LNCaP clone FGC (cell line): ENCODE measurements at places on chromosomes 12 and 14.

DNA sequence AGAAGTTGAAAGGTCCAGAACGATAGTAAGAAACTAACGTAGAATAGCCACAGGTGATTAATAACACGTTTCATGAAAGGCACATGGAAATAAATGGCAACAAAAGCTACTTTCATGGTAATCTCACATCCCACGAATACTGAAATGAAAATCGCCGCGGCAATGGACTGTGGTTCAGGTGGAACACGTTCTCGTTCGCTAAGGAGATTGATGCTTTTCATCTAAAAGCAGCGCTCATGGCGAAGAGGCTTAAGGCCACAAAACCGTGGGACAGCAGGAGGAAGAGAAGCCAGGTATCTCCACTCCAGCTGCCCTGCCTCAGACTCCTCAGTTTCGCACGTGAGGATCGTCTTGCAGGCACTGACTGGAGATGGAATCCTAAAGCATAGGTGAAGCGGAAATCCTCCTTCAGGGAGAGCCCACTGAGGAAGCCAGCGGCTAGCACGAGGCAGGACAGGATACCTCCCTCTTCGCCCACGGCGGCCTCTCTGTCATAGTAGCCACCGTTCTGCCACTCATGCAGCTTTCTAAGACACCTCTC, 696 bp upstream of the GPHN start:
- DNase-seq = peak; percentile 13

- DNase-seq = no peak
These were observed 154.2 kb downstream of the PCNX1 start for GRCh38 chr14:71061458-71061857.

- DNase-seq = no peak
These were observed 60.8 kb downstream of the NDUFA12 start for GRCh38 chr12:94942663-94943062.

DNA sequence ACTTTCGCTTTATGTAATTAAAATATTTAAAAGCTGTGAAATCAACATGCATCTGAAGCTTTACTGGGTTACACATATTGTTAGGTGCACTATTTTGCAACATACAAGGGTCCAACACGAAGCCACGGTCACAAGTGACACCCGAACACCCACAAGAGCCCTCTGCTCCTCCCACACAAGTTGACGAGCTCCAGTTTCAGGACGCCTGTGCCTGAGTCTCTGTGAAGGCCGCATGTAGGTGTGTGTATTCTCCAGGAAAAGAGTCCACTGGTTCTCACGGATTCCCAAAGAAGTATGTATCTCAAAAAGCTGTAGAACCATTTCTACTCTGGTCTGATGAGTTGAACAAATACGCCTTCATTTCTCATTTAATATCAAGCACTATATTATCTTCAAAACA, 12.0 kb downstream of the SLC15A4 start:
- DNase-seq = no peak

GRCh38 chr12:45089411-45090075, 38.6 kb upstream of the DBX2 start:
- DNase-seq = no peak

- DNase-seq = no peak
These were observed 85.1 kb upstream of the DAAM1 start for GRCh38 chr14:59103396-59103795.

GRCh38 chr14:32648434-32648833, 290.2 kb upstream of the NPAS3 start:
- peak; percentile 88 for DNase-seq

DNA sequence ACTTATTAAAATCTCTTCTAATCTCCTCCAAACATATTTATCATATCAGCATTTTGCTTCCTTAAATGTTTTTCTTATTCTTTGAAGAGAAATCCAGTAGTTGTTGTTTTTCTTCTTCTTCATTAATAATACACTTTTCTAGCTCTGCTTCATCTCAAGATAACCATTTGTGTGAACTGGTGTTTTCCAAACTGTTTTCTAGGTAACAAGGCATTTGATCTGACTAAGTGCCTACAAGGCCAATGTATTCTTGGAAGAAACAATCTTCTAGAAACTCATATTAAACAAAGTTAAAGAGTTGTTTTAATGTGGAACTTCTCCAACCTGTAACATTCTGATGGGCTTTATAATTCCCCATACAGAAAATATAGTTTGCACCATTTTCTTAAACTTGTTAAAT, 30.8 kb upstream of the IFNG start:
- no peak for DNase-seq

GRCh38 chr14:21711360-21711961, 37.8 kb upstream of the OR4E1 start:
- DNase-seq = no peak

DNA sequence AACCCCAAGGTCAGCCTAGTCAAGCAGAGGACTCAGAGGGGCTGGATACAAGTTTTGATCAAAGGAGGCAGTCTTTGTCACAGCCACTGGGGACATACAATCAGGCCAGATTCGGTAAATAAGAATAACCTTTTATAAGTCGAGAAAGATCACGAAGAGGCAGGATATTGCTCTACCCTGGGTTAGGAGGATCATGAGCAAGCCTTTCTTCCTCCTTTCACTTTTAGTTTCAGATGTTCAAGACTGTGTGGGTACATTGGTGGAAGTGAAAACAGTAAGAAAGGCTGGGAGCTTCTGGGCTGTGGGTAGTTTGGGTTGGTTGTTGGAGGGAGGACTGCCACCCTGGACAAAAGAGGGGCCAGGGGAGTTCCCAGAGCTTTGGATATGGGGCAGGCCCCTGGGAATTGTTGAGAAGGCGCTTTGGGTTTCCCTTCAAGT, 127.7 kb downstream of the SNAPC1 start:
- DNase-seq = no peak

GRCh38 chr12:43789941-43790340, 16.2 kb downstream of the TWF1 start:
- no peak for DNase-seq

GRCh38 chr12:5624486-5625272, 192.8 kb downstream of the NTF3 start:
- no peak for DNase-seq

DNA sequence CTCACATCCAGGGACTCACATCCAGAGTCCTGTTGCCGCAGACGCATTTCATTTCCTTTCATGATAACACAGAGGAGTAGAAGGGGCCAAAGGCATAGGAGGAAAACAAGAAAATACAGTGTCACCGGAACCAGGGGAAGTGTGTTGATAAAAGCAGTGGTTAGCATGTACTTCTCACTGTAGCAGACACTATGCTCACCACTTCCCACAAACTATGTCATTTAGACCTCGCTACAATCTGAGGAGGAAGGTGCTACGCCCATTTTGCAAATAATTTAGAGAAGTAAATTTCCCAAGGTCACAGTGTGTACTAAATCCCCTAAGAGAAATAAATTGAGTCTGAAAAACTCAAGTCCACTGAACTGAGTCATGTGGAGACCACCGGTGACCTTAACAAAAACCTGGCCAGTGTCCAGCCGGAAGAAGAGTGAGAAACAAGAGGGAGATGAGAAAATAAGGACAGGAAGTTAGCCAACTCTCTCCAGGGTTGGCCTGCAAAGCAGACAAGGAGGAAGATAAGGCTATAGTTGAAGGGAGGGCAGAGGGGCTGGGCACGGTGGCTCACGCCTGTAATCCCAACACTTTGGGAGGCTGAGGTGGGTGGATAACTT, 25.8 kb upstream of the TMCC3 start:
- DNase-seq = no peak

- DNase-seq = no peak
These were observed 473.4 kb upstream of the LMO3 start for GRCh38 chr12:17079251-17079909.

DNA sequence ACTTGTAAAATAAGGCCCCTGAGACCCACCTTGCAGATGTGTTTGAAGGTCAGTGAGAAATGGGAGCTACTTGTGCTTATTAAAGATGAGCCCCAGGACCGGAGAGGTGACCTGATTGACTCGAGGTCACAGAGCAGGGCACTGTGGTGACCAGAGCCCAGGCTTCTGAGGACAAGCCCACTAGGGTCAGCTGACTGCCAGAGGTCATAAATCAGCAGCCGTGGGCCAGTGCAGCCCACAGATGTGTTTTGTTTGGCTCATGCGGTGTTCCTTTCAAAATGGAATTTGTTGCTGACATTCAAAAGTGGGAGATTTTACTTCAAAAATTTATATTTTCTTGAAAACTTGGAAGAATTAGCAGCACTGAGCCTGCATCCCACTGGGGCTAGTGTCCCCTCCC, 24.5 kb downstream of the JDP2 start:
- DNase-seq = no peak

DNA sequence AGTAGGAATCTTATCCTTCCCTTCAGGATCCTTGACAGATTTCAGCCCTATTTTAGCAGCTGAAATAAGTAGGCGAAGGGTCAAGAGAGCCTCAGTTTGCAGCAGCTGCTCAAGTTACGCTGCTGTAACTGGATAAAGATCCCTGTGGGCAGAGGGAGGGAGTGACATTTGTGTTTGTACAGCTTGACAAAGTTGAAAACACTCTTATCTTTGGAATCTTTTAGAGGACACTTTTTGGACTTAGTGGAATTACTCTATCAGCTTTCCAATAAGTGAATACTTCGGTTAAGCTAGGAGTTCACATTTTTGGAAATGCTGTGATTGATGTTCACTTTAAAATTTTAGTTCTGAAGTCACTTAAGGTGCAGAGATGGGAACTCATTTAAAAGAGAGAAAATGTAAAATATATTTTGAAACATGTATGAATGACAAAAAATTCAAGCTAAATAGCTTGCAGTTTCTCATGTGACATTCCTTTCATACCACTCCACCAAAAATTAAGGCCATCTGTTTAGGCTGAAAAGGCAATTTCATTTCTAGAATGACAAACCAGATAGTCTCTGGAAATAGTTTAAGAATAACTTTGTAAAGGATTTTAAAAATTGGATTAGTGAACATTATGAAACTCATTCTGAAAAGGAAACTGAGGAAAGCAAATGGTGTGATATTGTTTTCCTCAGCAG, 55.2 kb downstream of the SLC38A4 start:
- no peak for DNase-seq

DNA sequence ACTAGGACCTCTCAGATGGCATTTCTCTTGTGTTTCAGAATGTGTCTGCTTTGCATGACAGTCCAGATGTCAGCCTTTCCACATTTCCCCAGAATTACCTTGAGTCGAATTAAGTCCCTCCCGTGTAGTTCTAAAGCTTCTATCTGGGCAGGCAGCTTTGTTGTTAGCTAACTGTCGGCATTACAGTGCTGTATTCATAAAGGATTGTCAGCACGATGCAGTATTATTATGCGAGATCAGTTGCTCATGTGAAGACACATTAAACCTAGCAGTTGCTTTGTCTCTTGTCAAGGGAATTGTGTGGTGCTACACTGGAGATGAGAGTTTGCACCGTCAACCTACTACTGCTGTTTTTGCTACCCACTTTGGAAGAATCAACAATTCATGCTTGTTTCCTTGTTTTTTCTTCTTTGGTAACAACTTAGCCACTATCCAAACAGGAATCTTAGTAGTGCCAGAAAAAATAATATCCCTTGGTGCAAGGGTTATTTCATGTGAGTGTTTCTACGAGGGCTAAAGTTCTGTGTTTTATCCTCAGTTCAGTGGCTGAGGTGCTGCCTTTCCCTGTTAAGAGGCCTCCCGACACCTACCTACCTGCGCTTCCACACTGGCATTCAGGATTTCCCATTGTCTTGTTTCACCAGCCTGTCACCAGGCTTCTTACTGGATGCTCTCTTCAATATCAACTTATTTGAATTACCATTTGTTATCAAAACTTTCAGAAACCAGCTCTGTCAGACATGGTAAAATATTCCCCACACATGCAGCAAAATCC, 297.9 kb upstream of the G2E3 start:
- no peak for DNase-seq

- no peak for DNase-seq
These were observed 123.2 kb downstream of the GXYLT1 start for GRCh38 chr12:42021469-42021868.

- DNase-seq = no peak
These were observed 180.3 kb downstream of the HELB start for GRCh38 chr12:66482351-66483203.

GRCh38 chr12:83559650-83560049, 872.9 kb downstream of the TMTC2 start:
- no peak for DNase-seq

- no peak for DNase-seq
These were observed 51.2 kb downstream of the TMEM30B start for GRCh38 chr14:61229981-61230380.

GRCh38 chr12:121915841-121916321, 2.5 kb upstream of the CFAP251 start:
- DNase-seq = no peak

DNA sequence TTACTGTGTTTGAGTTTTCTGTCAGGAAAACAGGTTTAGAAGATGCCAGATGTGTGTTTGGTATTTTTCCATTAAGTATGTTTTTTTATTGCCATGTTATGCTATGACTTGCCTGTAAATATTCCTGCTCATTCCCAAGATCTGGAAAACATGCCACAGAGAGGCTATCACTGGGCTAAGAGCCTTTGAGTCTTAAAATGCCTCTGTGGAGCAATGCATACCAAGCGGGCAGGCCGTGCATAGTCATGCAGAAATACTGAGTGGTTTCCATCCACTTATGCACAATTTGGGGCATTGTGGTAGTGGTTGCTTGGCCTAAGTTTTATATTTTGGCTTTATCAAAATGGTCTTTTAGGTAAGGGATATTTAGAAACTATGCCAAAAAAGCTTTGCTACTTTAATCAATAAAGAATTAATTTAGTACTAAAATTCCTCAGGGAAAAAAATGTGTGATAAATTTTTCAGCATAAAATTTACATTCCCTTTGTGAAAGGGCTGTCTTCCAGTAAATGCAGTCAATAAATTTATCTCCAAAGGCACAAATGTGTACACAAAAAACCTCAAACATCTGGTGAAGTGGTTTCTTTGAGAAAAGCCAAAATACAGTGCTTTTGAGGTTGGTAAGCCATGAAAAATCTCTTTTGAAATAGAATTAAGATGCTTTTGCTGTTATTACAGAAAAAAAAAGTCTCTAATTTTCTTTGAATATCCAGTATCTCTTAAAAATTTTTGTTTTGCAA, 341.3 kb upstream of the FBXO33 start:
- DNase-seq = no peak

DNA sequence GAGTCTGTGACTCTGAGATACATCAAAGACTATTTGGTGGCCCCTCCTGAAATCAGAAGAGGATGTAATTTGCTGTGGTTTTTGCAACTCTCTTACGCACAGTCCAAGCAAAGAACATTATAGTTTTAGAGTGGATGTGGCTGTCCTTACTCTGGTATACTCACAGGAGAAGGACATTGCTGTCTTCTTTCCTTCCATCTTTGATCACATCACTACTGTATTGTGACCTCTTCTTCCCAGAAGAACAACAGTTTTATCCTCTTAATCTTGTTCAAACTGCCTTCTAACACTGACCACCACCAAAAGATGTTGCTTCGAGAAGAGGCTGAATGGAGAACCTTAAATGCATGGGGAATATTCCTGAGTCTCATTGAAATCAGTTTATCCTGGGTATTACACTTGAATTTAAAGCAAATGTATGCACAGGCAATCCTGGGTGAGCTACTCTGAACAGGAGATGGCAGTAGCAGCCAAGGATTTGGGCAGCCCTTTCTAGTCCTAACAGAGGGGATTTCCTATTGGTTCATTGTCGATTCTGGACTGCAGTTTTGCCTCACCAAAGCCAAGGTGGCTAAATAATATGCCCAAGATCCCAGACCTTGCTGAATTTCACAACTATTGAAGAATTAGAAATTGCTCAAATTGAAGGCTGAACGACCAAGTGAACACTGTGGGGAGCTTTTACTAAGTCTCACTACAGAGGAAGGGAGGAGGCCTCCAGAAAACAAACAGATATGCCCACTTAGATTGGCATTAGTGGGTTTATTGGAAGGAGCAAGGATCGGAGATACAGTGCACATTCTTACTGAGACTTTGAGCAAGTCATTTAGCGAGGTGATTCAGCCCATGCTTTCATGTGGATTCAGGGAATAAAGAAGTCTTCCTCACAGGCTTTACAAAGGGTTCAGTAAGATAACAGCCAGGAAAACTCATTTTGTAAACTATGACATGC, 282.8 kb downstream of the PAWR start:
- DNase-seq = peak; percentile 62
